ENCODE measurements at places on chromosomes 4 and X.

DNA sequence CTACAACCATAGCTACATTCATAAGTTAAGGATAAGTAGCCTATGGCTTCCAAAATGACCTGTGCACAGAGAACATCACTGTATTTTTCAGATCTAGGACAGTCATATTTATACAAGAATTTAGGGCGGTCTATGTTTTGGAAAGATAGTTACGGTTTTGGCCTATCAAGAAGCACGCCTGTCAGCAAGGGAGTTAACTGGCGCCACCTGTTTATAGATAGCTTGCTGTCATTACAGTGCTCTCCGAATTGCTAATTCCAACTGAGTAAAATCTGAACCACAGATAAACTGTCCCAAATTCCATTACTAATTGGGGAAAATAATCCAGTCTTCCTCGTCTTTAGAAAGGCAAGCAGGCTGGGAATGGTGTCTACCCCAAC, 646 bp downstream of the ABCB7 start:
- peak overlapping the region; percentile 81 for H3K4me3 ChIP-seq
- peak overlapping the region; percentile 77 for H3K27ac ChIP-seq
- H3K27me3 ChIP-seq, result no peaks in the 10 kb centered on the region
- H3K36me3 ChIP-seq, result no peaks in the 10 kb centered on the region

GRCh38 chrX:111728096-111728495, 47.1 kb downstream of the ALG13 start:
- H3K36me3 ChIP-seq, result peaks cover 46% of the 10 kb centered on the region
- no peak for DNase-seq
- no peaks in the 10 kb centered on the region for H3K4me1 ChIP-seq

GRCh38 chr4:94931626-94932025, 173.9 kb downstream of the BMPR1B start:
- no peak overlapping the region for H3K4me3 ChIP-seq
- no peak for DNase-seq
- no peak overlapping the region for H3K27ac ChIP-seq
- no peaks in the 10 kb centered on the region for H3K4me1 ChIP-seq

- H3K4me1 ChIP-seq, result no peaks in the 10 kb centered on the region
- no peak for DNase-seq
- H3K27ac ChIP-seq, result no peak overlapping the region
- no peaks in the 10 kb centered on the region for H3K27me3 ChIP-seq
Measured at GRCh38 chr4:139819082-139819481, 153.5 kb downstream of the MGST2 start.

GRCh38 chr4:113472864-113473263, 288.7 kb downstream of the CAMK2D start:
- DNase-seq, result no peak
- H3K4me3 ChIP-seq, result no peak overlapping the region
- no peaks in the 10 kb centered on the region for H3K4me1 ChIP-seq
- H3K36me3 ChIP-seq, result no peaks in the 10 kb centered on the region
- H3K27me3 ChIP-seq, result no peaks in the 10 kb centered on the region

DNA sequence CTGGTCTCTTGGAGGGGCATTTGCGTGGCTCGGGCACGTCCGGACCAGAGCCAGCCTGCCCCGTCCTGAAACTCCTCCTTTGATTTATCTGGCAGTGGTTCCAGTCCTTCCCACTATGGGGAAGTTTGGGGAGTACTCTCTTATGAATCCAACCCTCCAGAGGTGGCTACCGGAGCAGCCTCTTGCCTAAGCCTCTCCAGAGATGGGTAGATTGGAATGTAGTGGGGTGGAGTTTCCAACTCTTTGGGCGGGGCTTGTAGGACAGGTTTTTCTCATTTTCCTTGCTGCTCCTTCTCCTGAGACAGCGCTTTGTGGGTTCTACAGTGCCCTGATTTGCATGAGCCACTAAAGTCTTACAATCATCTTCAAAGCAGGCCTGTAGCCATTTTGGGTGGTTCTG, 60.1 kb upstream of the XAGE1B start:
- DNase-seq, result no peak
- no peaks in the 10 kb centered on the region for H3K27me3 ChIP-seq
- no peaks in the 10 kb centered on the region for H3K36me3 ChIP-seq
- no peak overlapping the region for H3K27ac ChIP-seq

- H3K36me3 ChIP-seq, result no peaks in the 10 kb centered on the region
- H3K4me1 ChIP-seq, result no peaks in the 10 kb centered on the region
- H3K4me3 ChIP-seq, result no peak overlapping the region
- no peak for DNase-seq
Measured at GRCh38 chr4:106707776-106708463, 328.2 kb downstream of the DKK2 start.

DNA sequence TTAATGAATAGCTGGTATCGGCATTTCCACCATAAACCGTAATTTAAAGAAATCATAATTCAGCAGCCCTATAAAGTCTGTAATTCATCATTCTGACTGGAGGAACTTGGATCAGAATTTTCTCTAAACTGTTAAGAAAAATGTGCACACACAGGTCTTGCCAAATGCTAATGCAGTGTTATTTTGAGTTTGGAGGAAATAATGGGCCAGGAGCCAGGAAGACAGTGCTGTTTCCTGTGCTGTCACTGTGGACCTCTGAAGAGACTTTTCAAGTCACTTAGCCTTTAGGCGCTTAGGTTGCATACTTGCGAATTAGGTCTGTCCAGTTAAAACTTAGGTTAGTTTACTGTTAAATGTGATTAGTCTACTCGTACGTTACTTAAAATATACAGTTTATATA, 137.5 kb upstream of the ANXA3 start:
- no peak overlapping the region for H3K4me3 ChIP-seq
- no peaks in the 10 kb centered on the region for H3K36me3 ChIP-seq
- DNase-seq, result no peak
- no peak overlapping the region for H3K27ac ChIP-seq
- no peaks in the 10 kb centered on the region for H3K4me1 ChIP-seq
- H3K27me3 ChIP-seq, result no peaks in the 10 kb centered on the region

GRCh38 chr4:56727150-56727549, 46.1 kb upstream of the HOPX start:
- H3K27ac ChIP-seq, result no peak overlapping the region
- H3K27me3 ChIP-seq, result no peaks in the 10 kb centered on the region
- DNase-seq, result no peak
- H3K36me3 ChIP-seq, result no peaks in the 10 kb centered on the region
- H3K4me3 ChIP-seq, result no peak overlapping the region

GRCh38 chrX:20989361-20989760, 384.9 kb upstream of the CNKSR2 start:
- no peaks in the 10 kb centered on the region for H3K27me3 ChIP-seq
- no peak overlapping the region for H3K27ac ChIP-seq
- H3K4me3 ChIP-seq, result no peak overlapping the region
- no peak for DNase-seq

DNA sequence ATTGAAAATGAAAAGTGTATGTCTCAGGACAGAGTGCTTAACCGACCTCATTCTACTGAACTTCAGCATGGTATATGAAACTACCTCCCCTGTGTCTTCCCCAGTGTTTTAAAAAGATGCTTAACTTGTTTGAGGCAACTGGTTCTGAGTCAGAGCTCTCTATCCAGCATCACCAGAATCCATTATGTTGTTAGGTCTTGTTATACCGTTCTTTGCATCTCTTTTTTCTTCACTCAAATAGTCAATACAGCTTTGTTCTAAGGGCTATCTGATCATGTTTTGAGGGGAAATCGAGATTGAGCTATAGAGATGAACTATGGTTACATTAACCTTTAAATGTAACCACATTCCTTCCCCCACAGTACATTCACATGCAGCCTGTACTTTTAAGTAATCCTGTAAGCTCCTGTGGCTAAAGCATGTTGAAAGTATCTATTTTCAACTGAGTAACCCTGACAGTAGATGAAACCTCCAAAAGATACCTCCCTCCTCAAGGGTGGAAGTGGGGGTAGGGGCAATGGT, 514.4 kb downstream of the RPA4 start:
- no peak overlapping the region for H3K4me3 ChIP-seq
- H3K27me3 ChIP-seq, result no peaks in the 10 kb centered on the region
- H3K36me3 ChIP-seq, result no peaks in the 10 kb centered on the region
- H3K4me1 ChIP-seq, result peaks cover 3% of the 10 kb centered on the region

DNA sequence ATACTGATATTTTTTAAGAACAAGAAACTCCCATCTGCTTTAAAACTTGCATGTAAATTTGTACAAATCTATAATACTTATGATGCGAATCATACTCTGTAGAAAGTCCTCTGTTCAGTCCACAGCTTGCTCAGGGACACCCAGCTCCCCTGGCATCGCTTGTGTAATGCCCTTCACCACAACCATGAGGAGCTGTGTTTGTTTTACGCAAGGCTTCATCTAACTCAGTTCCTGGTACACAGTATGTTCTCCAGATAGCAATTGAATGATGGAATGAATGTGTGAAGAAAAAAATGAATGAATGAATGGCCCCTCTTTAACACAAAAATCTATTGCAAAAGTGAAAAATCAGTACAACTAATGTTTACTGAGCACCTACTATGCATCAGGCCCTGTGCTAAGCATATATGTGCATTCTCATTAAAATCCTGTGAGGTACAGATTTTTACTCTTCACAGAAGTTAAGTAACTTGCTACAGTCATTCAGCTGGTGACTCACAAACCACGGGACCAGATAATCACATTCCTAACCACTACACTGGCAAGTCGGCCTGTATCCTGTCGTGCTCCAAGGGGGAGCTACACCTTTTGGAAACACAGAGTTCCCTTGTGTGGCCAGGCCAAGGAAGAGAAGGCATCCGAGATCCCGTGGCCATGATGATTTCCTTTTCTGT, 58.7 kb upstream of the KDR start:
- H3K4me1 ChIP-seq, result no peaks in the 10 kb centered on the region
- no peak overlapping the region for H3K4me3 ChIP-seq
- H3K36me3 ChIP-seq, result no peaks in the 10 kb centered on the region
- DNase-seq, result no peak
- no peak overlapping the region for H3K27ac ChIP-seq
- H3K27me3 ChIP-seq, result no peaks in the 10 kb centered on the region

DNA sequence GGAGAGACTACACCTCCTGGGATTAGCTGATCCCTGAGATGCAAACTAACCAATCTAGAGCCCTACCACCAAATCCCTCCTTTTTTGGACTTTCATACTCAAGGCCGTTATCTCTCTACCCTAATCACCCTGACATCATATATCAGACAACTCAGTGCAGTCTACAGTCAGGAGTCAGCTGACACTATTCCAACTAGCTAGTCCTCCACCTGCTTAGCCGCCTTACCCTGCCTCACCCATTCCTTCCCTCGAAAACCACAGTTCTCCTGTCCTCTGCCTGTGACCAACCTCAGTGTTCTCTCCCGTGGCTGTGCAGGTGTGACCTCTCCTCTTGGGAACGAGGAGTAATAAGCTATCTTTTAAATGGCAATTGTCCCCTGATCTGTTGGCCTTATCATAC, 1.8 kb upstream of the PPEF2 start:
- DNase-seq, result no peak
- no peaks in the 10 kb centered on the region for H3K27me3 ChIP-seq
- H3K36me3 ChIP-seq, result no peaks in the 10 kb centered on the region

DNA sequence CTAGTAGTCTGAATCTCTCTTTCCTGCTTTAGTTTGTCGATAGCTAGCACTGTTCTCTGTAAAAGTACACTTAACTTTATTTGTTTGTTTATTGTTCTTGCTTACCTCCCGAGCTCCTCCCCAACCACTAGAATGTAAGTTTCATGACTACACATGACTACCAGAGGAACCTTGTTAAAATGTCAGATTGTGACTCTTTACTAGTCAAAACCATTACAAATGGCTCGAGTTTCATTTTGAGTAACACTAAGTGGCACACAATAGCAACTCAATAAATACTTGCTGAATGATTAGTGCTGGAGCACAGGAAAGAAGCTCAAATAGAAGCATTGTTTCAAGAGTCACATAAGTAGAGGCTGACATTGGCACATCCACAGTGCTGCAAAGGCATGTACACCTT, 116.1 kb downstream of the MAPK10 start:
- H3K27me3 ChIP-seq, result no peaks in the 10 kb centered on the region
- no peak for DNase-seq
- H3K36me3 ChIP-seq, result no peaks in the 10 kb centered on the region

DNA sequence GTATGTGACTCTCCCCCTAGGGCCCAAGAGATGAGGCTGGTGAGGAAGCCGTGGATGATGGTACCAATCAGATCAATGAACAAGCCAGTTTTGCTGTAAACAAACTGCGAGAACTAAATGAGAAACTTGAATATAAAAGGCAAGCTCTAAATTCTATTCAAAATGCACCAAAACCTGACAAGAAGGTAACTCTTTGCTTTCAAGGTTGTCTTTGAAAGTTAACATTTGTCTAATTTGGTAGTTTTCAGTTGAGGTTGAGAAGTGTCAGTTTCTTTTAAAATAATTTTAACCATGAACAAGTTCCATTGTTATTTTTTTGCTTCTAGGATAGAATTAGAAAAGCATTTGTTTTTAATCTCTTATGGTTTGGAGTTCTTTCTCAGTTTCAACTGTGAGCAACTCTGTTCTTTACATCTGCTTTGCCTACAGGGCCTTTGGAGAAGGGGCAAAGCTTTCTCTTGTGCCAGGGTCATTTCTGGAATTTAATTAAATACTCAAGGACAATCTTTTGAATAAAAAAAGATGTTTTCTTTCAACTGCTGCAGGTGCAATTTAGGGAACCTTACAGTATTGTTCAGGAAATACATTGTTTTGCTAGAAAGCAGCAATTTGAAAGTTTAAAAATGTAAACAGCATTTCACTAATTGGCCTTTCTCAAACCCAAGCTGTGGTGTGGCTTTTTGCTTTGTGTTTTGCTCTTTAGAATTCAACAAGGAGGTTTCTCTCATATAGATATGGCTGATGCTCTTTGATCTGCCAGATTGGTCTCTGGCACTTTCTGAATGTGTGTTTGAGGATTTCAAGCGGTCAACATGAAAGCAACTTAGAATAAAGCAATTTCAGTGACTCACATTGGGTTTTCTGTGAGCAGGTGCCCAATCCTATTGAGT, 62.9 kb downstream of the LRP2BP start:
- H3K36me3 ChIP-seq, result peaks cover 4% of the 10 kb centered on the region
- H3K27ac ChIP-seq, result no peak overlapping the region
- no peaks in the 10 kb centered on the region for H3K27me3 ChIP-seq
- H3K4me1 ChIP-seq, result no peaks in the 10 kb centered on the region
- H3K4me3 ChIP-seq, result no peak overlapping the region
- DNase-seq, result no peak

DNA sequence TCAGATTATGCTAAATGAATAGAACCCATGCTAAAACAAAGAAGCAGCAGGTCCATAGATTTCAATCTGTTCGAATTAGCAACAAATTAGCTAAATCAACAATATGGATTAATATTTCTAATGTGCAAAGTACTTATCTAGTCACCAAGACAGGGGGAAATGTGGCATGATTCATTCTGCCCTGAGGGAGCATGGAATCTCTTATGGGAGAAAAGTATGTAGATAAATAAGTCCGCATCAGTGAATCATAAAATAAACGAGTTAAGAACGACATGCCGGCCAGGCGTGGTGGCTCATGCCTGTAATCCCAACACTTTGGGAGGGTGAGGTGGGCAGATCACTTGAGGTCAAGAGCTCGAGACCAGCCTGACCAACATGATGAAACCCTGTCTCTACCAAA, 102.1 kb downstream of the ANOS1 start:
- H3K27me3 ChIP-seq, result no peaks in the 10 kb centered on the region
- H3K4me3 ChIP-seq, result no peak overlapping the region
- no peaks in the 10 kb centered on the region for H3K4me1 ChIP-seq
- no peak for DNase-seq

- no peak overlapping the region for H3K27ac ChIP-seq
- no peak for DNase-seq
- no peaks in the 10 kb centered on the region for H3K27me3 ChIP-seq
- peaks cover 2% of the 10 kb centered on the region for H3K4me1 ChIP-seq
- H3K36me3 ChIP-seq, result no peaks in the 10 kb centered on the region
- no peak overlapping the region for H3K4me3 ChIP-seq
Measured at GRCh38 chr4:40721730-40722171, 28.0 kb upstream of the NSUN7 start.

GRCh38 chr4:187103351-187103750, 379.7 kb upstream of the FAT1 start:
- H3K4me1 ChIP-seq, result no peaks in the 10 kb centered on the region
- no peak overlapping the region for H3K4me3 ChIP-seq
- H3K27me3 ChIP-seq, result no peaks in the 10 kb centered on the region
- no peak for DNase-seq

Data from T-cell (primary cell).